ENCODE measurements at places on chromosomes 5 and 9.

DNA sequence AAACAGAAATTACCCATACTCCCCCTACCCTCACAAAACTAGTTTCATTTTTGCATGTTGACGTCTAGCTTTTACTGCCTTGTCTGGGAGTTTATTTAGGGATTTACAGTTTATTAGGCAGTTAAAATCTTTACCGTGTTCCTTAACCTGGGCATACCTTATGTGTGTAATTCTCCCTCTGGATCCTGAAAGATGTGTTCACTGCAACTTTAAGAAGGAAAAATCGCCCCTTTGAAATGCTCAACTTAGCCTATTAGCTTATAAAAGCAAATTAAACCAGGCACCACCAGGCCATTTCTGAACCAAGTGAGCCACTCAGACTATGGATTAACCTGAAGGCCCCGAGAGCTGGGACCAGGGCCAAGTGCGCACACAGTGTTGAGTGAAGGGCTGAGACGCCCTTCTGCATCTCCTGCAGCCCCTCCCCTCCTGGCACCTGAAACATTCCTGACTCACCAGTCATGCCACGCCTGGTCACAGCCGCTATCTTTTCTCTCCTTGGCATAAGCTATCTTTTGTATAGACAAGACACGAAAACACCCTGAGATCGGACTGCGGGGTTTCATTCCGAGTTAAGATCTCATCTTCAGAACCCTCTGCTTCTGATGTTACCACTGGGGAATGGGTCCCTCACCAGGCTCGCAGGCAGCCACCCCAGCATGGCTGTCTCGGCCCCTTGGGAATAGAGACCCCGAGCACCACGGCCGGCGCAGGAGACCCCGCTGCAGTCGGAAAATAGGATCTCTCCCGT, 111.9 kb downstream of the ROR2 start:
- DNase-seq = no peak

GRCh38 chr5:168592014-168592368, 12.8 kb upstream of the PANK3 start:
- DNase-seq = no peak

- DNase-seq = peak; percentile 59
Measured at GRCh38 chr9:124220946-124221451, 36.8 kb upstream of the NEK6 start.

- no peak for DNase-seq
Measured at GRCh38 chr5:1465966-1466471, 20.8 kb upstream of the SLC6A3 start.

DNA sequence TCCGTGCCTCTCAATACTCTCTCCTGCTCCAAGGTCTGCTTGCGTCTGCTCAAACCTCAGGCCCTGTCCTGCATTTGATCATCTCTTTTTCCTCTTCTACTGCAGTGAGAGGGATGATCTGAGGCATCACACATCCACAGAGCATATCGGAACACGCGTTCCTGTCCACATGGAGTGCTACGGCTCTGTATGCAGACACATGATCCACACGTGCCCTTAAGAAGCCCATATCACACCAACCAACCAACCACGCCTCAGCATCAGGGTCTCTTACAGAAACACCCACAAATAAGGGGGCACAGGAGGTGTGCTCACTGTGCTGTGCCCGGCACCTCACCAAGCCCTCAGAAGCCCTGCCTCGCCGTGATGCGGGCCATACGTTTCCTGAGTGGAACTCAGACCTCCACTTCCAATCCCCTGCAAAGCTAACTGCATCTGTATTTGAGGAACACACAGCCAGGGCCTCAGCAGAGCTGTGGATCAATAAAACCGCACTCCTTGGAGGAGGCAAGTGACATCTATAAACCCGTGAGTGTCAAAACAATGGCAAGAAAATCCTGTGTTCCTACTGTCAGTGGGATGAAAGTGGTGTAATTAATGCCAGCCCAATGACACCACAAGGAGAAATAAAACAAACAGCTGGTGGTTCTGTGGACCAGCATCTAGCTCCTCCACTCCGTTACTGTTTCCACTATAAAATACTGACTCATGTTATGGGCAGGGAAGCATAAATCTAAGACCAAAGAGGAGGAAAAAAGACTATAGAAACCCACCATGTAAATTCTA, 40.4 kb downstream of the AK8 start:
- DNase-seq = no peak

- DNase-seq = no peak
Measured at GRCh38 chr5:111425205-111425604, 87.1 kb downstream of the STARD4 start.

GRCh38 chr5:9034649-9035048, 511.2 kb downstream of the SEMA5A start:
- no peak for DNase-seq

DNA sequence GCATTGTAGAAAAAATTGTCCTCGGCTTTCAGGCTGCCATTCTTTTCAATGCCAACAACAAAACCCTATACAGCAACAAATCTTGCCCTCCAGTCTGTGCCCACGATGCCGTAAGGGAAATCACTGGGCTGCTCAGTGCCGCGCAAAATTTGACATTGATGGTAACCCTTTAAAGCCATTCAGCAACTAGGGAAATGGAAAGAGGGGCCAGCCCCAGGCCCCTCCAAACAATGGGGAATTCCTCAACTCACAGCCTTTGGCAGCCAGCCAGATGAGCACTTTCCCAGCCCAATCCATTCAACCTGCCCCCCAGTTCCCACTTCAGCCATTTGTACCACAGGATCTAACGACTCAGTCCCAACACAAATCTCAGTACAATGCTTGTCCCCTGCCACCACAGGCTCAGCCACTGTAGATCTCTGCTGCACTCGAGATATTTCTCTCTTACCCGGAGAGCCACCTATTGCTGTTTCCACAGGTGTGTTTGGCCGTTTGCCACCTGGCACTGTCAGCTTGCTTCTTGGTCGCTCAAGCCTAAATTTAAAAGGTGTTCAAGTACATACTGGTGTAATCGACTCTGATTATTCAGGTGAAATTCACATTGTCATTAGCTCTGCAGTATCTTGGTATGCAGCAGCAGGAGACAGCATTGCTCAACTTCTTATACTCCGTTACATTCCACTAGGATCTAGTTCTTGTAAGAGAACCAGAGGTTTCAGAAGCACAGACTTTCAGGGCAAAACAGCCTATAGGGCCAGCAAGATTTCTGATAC, 103.3 kb downstream of the SYK start:
- peak; percentile 80 for DNase-seq

- no peak for DNase-seq
Measured at GRCh38 chr9:89638359-89638758, 33.5 kb downstream of the GADD45G start.

DNA sequence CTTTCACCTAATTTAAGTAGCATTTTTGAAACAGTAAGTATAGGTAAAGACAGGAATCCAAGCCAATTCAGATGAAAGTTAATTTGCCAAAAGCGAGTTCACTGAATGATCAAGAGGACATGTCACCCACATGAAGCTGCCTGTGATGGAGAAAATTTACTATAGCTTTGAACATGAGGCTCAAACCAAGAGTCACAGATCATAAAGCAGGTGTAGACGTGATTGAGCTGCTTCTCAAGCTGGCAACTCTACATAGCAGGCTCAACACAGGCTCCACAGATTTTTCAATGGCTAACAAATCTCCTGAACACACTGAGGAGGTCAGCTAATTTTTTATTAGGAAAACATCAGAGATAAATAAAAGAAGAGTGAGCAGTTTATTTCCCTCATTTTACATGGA, 173.7 kb downstream of the FAM114A2 start:
- DNase-seq = no peak

DNA sequence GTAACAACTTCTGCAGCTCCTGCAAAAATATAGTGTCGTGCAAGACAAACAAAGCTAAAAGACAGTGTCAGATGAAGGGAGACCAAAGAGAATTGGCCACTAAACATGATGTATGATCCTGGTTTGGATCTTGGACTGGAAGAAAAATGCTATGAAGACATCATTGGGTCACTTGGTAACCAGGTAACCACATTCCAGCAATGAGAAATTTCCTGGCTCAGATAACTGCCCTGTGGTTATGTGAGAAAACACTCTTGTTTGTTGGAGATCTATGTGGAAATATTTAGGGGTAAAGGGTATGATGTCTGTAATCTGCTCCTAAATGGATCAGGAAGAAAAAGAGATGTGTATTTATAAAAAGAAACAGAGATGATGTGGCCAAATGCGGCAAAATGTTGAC, 45.5 kb upstream of the ANKRD33B start:
- no peak for DNase-seq

- no peak for DNase-seq
Measured at GRCh38 chr5:2307631-2308030, 424.9 kb upstream of the IRX4 start.

DNA sequence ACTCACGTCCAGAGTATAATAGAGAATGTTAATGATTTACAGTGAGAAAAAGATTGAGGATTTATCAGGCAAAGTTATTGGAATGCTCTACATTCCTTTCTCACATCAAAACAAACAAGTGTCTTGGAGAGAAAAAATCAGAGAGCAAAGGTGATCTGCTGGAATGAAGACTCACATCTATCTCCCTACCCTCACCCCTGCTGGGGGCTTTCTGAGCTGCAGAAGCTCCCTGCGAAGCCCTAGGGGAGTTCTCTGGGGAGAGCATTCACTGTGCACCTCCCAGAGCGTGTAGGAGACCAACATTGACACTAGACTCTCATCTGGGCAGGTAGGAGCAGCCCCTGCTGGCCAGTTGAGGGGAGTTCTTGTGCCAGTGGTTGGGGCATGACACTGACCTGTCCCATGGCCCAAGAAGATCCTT, 76.6 kb upstream of the ADAMTS16 start:
- DNase-seq = no peak

- DNase-seq = no peak
Measured at GRCh38 chr5:17403695-17404490, 94.1 kb upstream of the TAF11L2 start.

DNA sequence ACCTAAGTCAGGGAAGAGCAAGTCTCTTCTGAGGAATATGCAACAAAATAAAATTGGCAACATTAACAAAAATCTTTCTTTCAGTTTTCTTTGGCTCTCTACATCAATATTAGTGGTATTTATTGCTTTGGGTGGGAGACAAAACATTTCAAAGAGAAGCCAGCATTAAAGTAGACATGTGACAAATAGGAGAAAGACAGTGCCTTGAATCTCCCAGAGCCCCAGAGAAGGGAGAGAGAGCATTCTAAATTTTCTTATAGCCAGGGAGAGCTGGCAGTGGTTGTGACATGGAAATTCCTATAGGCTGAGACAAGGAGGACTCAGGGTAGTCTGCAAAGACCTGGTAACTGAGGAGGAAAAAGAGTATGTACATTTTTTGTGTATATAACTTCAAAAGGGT, 79.4 kb upstream of the NREP start:
- DNase-seq = no peak

- no peak for DNase-seq
Measured at GRCh38 chr5:93622240-93622885, 39.3 kb downstream of the NR2F1 start.

- DNase-seq = peak; percentile 82
Measured at GRCh38 chr9:36873247-36873875, 160.7 kb downstream of the PAX5 start.

GRCh38 chr9:14240537-14240936, 73.4 kb downstream of the NFIB start:
- DNase-seq = no peak

- DNase-seq = no peak
Measured at GRCh38 chr5:171617817-171618591, 167.6 kb upstream of the SMIM23 start.

DNA sequence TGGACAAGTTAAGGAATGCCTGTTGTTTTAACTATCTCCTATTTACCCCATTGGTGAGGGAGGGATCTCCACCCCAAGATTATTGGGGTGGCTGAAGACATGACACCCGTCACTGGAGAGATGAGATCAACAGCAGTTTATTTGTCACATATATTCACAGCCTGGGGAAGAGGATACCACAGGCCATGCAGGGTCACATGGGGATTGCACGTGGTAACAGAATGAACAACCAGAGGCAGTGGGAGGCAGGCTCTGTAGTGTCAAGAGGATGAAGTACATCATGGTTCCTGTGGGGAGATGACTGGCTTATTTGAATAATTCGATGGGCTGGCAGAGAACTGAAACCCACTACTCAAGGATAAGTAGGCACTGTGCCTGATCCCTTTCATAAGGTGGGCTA, 18.6 kb upstream of the SHISAL2B start:
- no peak for DNase-seq

- DNase-seq = no peak
Measured at GRCh38 chr5:25481463-25481862, 836.7 kb upstream of the CDH10 start.

DNA sequence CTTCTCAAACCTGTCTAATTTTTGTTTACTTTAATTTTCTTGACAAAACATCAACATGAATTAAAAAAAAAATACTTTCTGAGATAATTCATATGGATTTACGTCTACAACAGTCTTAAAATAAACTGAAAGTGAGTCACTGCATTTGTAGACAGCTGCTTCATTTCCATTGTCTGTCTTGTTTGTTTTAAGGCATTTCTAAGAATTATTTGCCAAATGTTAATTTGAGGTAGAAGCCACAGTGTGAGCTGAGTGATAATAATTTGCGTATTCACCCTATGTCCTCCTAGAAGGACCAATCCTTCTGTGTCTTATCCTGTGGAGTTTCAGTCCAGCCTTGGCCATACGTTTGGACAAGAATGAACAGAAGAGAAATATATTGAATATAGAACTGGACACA, 174.5 kb downstream of the CFAP90 start:
- no peak for DNase-seq

GRCh38 chr9:34771007-34771406, 61.1 kb upstream of the CCL21 start:
- DNase-seq = no peak

DNA sequence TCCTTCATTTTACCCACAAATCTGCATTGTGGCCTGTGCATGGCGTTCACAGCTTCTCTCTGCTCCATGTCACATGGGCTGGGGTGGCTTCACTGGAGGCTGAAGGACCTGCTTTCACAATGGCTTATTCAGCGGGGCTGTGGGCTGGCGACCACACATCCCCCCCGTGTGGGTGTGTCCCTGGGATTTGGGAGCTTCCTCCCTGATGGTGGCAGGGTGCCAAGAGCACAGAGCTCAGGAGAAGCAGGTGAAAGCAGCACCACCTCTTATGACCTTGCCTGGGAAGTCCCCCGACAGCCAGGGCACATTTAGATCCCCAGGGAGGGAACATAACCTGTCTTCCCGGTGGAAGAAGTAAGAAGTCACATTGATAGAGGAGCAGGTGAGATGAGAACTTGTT, 5.0 kb upstream of the MED10 start:
- DNase-seq = no peak
